ENCODE measurements at places on chromosomes 6 and 20.

- no peak for DNase-seq
Measured at GRCh38 chr6:104784884-104785283, 74.8 kb downstream of the HACE1 start.

DNA sequence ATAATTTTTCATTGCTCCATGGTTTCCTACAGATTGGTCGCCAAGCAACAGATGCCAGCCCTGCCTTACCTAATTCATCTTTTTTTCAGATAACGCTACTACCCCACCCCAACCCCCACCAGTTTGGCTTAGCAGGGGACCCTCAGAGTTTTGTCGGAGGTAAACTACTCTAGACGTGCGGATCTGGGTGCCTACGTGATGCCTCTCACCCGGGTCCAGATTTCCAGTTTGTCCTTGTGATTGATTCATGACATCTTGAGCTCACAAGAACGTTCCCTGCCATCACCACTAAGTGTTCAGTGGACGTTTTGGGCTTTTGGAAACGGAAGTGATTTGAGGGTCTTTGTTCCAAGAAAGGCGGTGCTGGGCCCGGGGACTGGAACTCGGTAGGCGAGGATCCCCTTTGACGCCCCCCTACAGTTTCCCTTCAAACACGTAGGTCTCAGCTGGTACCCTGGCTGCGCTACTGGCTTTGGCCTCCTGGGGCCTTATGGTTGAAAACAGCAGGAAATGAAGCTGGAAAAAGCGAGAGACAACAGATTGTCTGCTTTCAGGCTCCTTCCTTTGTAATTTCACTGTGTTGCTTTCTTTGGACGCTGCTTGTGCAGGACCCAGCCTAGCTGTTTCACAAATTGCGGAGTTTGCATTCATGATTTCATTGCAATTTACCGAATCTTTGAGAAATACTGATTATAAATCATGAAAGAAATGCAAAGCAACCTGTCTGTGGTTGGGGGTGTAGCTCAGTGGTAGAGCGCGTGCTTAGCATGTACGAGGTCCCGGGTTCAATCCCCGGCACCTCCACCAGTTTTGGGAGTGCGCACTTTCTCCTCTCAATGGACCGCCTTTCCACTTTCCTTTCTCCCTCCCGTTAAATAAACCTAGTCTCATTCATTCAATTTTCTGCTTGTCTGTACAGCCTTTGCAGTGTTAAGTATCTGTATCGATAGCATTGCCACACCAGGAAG, 81.0 kb downstream of the GPX5 start:
- DNase-seq = peak; percentile 12

- no peak for DNase-seq
Measured at GRCh38 chr6:151018911-151019782, 153.6 kb downstream of the MTHFD1L start.

- no peak for DNase-seq
Measured at GRCh38 chr6:149453597-149454345, 31.0 kb downstream of the ZC3H12D start.

- DNase-seq = no peak
Measured at GRCh38 chr6:139472351-139473015, 98.0 kb upstream of the CITED2 start.

DNA sequence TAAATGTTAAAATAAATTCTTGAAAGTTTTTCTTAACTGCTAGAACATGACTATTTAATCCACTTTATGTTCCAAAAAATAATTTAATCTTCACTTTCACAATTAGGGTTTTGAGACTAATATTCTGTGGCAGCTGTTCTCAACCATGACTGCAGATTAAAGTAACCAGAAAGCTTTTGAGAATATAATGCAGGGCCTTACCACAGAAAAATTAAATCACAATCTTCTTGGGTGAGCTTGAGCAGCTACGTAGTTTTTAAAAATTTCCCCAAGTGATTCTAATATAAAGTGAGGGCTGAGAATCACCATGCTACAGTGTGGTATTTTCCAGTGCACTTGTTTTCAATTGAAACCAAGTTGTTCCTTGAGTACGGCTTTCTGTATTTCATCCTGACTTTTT, 196.6 kb upstream of the PTCHD4 start:
- DNase-seq = no peak

- DNase-seq = no peak
Measured at GRCh38 chr6:159282421-159282820, 113.2 kb downstream of the FNDC1 start.

GRCh38 chr6:49515485-49516146, 15.9 kb downstream of the GLYATL3 start:
- no peak for DNase-seq

- DNase-seq = no peak
Measured at GRCh38 chr20:4555188-4555890, 166.4 kb upstream of the PRND start.

GRCh38 chr20:36929290-36929689, 22.2 kb downstream of the SAMHD1 start:
- no peak for DNase-seq

DNA sequence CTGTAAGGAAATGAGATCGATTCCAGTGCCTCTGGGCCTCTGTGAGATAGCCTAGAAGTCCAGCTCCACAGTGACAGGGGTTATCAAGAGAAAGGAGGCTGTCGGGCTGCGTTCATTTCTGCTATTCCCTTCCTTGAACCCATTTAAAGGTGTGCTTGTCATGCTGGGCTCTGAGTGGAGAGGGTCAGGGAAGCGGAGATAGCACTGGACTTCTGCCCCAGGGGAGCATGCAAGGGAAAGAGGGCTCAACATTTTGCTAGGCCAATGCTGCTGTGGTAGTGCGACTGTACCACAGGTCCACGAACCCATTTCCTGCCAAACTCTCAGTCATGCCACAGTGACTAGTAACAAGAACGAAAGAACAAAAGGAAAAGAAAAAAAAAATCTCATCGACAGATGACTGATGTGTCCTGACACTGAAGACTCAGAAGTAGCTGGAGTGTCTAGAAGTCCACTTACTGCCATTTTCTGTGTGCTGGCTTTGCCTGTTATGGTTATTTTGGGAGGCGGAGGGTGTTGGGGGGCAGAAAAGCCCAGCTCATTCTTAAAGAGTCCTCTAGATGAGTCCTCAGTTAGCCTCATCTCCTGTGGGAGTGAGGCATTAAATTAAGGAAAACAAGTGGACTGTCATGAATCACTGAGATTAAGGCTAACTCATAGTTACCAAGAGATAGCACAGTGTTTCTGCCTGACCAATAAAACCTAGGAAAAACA, 8.1 kb downstream of the NEDD9 start:
- DNase-seq = peak; percentile 58
